ENCODE measurements at places on chromosomes 7 and 10.
A peak's percentile ranks its signal among the peaks of the same experiment; 100 is the strongest.

DNA sequence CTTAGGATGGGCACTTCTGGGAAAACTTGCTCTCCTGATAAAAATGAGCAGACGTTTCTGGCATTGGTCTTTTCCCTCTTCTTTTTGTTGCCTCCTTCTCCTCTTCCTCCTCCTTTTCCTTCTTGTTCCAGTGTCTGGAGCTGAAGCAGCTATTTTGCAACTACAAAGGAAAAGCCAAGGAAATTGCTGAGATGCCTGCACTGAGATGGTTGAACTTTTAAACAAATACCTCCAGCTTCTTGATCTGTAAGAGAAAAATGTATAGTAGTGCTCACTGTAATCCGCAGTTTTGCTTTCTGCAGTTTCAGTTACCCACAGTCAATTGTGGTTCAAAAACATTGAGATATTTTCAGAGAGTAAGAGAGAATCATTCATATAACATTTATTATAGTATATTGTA, 7.5 kb upstream of the SND1 start:
- no peak for DNase-seq

GRCh38 chr10:115801992-115802391, 471.0 kb downstream of the GFRA1 start:
- no peak for DNase-seq

DNA sequence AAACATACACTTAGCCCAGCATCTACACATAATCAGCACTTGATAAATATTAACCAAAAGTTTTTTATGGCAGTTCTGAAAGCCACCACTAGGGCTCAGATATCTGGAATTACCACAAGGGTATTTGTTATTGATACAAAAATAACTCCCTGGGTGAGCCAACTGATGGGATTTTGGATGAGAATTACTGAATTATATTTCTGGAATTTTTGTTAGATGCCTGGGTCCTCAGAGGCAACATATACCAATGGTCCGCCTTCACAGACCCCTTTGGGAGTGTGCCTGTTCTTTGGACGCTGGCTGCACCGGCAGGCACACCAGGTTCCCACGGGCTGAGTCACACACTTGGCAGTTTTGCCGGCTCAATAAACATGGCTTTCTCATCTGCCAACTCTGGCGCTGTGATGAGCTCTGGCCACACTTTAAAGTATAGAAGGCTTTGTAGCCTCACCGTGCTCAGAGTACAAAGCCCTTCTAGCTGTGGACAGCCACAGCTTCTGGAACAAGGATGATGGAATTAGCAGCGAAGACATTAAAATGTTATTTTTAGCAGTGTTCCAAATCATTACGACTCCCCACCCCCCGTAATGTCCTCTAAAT, 24.5 kb upstream of the EEPD1 start:
- no peak for DNase-seq

GRCh38 chr7:155782466-155782865, 29.8 kb downstream of the SHH start:
- DNase-seq: no peak

DNA sequence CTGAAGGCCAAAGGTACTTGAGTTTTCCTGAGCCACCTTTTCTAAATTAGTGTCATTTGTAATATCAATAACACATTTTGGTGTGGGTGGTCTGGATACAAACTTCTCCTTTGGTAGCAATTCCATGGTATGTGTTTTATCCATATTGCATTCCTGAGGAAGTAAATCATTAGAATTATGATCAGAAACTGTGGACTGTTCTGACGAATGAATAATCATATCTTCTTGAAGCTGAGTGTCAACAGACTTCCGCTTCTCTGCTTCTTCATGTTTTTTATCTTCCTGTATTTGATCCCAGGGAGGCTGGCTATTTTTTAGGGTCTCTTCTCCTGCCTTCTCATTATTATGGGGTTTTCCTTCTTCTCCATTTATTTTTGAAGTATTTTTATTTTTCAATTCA, 81.4 kb downstream of the NRBF2 start:
- DNase-seq: no peak

DNA sequence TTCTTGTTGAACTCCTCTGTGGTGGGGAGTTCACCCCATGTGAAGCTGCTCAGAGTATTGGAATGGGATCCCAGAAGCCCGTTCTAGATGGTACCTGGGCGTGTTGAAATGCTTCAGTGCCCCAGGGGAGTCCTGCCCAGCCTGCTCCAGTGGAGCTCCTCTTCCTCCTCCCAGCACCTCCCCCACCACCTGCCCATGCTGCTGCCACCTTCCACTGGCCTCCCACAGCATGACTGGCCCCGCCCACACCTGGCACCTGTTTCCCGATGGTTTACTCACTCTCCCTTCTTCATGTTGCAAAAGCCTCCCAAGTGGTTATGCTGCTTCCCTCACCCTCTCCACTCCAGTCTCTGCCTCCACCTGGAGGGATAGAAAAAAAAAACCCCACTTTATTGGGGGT, 32.2 kb upstream of the PCBD1 start:
- no peak for DNase-seq

GRCh38 chr10:30755441-30755953, 125.9 kb upstream of the LYZL2 start:
- no peak for DNase-seq

GRCh38 chr7:46682836-46683624, 762.0 kb upstream of the IGFBP3 start:
- DNase-seq: no peak

DNA sequence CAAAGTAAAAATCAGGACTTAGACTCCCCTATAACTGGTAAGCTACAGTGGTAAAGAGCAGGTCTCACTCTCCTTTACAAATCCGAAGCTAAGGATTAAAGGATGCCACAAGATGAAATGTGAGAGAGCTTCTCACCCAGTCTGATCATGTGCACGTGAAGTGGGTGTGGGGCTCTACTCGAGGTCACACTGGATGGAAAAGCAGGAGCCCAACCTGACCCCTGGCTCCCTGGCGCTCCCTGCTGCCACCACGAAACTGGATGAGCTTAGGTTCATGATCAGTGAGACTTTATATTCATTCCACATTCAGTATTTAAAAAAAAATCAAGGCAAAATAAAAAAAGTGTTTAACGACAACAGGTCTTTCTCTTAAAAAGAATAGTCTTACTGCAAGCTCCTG, 21.7 kb upstream of the FOXI2 start:
- no peak for DNase-seq

DNA sequence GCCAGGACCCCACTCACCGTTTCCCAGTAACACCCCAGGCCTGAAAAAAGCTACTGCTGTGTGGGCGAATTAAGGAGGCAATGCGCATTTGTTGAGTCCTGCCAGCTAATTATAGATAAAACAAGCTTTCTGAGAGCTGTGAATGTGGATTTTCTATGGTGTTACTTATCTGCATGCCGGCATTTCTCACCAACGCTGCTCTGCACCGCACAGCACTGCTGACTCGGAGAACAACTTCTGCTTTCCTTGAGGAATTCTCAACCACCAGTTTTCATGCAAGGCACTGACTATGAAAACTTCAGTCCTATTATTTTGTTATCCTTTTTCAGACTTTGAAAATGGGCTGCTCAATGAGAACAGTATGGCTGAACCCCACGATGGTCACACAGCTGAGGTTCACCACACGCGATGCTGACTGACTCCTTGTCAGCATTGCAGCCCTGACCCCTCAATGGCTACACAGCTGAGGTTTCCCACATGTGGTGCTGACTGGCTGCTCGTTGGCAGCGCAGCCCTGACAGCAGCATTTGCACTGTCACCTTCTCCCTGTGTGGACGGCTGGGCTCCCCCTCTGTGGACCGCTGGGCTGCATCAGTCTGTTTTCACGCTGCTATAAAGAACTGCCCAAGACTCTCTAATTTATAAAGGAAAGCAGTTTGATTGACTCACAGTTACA, 190.6 kb downstream of the DIP2C start:
- DNase-seq: no peak

- DNase-seq: no peak
Observed at GRCh38 chr10:68828833-68829232, 1.5 kb downstream of the STOX1 start.

DNA sequence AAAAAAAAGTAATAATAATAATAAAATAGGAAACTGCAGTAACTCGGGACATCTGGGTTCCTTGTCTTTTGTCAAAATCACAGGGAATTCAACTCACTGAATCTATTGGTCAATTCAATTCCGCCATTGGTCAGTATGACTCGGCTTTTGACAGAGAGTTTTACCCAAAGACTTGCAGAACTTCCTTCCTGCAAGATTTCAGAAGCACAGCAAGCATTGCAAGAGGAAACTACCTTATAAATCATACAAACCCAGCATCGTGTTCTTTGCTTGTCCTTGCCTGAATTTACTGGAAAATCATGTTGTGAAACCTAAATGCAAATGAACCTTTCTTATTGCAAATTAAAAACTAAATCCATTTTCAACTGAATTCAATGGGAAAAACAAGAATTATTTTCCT, 15.5 kb downstream of the KLF6 start:
- DNase-seq: peak; percentile 30

- DNase-seq: no peak
Observed at GRCh38 chr10:34962866-34963265, 127.3 kb downstream of the CUL2 start.

DNA sequence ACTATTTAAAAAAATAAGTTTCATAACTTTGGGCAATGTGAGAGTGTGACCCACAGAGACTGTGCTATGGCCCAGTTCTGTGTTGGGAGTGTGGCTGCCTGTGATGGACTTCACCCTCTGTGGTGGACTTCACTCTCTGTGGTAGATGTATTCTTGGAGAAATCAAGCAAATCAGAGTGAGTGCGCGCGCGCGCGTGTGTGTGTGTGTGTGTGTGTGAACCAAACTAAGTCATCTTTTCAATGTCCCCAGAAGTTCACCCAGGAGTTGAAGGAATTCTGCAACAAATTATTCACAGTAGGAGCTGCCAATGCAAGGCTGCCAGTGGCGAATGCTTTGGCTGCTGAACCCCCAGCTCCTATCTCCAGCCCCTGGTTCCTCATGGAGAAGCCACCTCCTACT, 184.5 kb downstream of the ADAM12 start:
- no peak for DNase-seq

GRCh38 chr10:73969224-73969841, 28.6 kb upstream of the VCL start:
- peak; percentile 14 for DNase-seq

DNA sequence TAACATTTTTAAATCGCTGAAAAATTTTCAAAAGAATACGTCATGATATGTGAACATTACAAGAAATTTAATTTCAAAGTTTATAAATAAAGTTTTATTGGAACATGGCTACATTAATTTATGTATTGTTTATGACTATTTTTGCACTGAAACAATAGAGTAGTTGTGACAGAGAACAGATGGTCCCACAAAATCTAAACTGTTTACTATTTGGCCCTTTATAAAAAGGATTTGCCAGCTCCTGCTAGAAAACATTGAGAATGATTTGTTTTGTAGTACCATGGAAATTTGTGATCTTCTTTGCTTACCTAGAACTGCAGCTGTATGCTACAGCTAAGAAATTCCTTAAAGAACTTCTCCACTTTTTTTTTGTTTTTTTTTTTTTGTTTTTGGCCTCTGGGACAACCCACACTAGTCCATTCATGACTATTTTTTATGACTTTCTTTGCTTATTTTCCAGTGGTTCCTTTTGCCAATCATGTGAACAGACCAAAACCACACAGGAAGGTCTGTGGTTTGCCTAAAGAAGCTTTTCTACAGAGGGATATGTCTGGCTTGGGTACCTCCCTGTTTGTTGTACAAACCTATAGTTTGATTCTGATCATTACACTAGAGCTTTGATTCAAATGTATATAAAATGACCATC, 55.7 kb downstream of the ST7 start:
- DNase-seq: peak; percentile 59
